ENCODE measurements at places on chromosomes 11 and 22.

DNA sequence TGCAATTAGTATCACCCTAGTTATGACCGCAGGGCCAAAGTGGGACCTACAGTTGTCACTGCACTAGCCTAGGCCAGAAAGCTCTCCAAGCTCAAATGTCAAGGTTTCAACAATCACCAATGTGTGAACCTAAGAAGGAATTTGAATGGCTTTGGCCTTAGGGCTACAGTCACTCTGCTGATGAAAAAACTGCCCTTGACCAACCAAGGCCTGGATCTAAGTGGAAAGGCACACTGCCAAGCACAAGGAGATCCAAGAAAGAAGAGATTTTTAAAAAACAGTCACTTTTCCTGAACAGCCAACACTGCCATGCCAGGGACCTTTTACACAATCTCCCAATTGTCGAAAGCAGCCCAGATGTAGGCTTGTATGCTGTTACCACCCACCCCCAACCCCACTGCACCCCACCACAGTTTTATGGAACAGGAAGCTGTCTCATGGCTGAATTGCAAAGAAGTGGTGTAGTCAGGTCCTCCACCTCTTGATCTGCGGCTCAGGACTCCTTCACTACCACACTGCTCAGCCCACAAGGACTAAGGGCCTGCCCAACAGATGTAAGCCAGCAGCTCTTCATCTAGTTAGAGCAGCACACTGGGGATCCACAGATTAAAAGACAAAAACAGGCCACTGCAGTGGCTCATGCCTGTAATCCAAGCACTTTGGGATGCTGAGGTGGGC, 32.9 kb downstream of the SMCO4 start:
- DNase-seq = no peak

DNA sequence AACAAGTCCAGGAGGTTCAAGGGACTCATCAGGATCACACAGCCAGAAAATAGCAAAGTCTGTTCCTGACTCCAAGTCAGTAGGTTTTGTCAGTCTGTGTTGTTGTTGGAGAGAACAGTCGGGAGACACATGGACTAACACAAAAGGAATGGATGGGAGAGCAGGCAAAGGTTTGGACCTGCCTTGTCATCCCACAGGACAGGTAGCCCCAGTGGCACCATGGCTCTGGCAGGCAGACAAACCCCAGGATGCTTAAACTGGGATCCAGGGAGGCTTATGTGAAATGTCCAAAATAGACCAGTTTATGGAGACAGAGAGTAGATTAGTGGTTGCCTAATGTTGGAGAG, 201.6 kb upstream of the NAV2 start:
- DNase-seq = no peak

DNA sequence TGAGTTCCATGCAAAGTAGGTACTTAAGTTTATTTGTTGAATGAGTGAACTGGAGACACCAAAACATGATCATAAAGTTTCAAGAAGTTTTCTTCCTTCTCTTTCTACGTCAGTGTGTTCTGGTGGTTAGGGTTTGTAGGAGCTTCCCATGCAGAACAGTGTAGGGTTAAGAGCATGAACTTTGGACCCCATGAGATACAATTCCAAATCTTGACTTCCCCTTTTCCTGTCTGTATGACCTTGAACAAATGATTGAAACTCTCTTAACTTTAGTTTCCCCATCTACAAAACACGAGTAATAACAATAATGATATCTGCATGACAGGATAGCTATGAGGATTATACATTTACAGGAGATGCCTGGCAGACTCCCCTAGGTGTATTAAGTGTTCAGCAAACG, 41.0 kb upstream of the TENM4 start:
- no peak for DNase-seq

DNA sequence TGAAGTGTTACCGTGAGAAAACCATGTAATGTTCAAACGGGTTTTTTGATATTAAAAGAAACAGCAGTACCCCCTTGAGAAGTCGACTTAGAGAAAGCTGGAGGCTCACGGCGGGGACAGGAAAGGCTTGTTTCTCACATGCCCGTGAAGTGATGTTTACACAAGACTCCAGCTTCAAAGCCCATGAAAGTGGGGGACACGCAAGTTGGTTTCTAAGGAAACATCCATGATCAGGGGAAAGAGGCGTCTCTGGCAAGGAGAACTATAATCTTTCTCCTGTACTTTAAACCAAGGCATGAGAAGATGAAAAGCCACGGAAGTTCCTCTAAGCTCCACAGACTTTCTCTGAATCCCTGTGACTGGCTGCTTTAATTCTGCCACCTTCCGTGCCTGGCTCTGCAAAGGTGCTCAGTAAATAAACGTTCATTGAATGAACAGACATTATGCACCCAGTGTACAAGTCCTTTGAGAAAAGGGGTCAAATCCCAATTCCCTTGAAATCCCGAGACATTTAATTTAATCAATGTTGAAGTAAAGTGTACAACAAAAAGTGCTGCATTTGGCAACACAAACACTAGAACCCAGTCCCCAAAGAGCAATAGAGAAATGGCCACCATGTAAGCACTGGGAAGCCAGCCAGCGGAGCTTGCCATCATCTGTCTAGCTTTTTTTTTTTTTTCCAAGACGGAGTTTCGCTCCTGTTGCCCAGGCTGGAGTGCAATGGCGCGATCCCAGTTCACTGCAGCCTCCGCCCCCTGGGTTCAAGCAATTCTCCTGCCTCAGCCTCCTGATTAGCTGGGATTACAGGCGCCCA, 58.7 kb downstream of the AHNAK start:
- DNase-seq = no peak

DNA sequence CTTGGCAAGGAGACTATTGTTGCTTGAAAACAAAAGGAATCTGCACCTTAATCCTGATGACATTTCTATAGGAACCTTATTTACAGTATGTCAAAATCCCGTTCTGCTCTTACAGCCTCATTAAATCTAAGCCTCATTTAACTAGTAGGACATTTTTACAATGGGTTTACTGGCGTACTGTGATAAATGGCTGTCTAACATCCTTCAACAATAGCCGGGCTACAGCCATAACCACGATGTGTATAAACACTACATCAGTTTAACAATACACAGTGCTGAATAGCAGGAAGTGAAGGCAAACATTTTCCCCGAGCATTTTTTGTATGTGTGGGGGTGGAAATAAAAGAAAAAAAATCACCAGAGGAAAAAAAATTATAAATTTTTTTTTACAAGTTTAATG, 131.2 kb downstream of the ARL14EP start:
- DNase-seq = no peak

- DNase-seq = no peak
Measured at GRCh38 chr11:115182282-115182955, 321.8 kb downstream of the CADM1 start.

DNA sequence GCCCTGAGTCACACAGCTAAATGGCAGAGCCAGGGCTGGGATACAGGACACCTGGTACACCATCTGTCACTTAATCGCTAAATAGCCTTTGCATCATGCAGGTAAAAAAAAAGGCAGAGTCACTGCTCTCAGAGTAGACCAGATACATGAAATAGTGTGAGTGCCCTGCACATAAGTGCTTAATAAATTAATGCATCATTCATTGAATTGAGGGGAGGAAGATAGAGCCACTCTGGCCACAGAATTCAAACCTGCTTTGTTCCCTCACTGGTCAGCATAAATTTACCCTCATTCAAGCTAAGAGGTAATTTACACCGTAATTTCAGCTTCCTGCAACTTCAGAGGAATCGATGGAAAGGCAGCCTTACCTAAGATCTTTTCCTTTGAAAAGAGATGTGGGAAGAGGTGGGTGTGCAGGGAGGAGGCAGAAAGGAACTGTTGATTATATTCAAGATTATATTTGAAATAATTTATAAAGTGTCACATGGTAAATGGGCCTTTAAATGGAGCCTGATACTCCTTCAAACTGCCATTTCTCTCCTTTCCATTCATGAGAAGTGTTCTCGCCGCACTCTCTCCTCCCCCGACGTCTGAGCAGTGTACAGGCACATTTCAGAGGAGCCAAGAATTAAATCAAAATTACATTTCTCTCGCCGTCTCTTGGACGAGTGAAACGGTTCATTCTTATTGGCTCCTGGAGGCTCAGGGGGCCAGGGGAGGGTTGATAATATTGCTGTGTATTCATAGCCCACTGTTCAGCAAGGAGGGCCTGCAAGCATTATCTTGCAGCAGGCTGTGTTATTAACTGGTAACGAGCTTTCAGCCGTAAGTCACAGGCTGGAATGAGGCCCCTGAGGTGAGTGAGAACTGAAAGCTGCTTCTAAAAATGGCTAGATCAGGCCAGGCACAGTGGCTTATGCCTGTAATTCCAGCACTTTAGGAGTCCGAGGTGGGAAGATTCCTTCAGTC, 52.2 kb upstream of the HMGXB4 start:
- no peak for DNase-seq

DNA sequence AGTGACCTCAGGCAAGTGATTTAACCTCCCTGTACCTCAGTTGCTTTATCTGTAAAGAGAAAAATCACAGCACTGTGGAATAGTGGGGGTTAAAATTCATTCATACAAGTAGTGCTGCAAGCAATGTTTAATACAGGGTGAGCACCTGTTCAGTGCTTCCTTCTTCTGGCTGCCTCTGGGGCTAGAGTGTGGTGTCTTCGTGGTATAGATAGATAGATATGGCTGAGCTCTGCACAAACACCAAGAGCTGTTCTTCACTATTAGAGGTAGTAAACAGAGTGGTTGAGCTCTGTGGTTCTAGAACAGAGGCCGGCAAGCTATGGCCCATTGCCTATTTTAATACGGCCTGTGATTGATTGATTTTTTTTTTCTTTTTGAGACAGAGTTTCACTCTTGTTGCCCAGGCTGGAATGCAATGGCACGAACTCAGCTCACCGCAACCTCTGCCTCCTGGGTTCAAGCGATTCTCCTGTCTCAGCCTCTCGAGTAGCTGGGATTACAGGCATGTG, 32.9 kb downstream of the LIMK2 start:
- DNase-seq = no peak

- no peak for DNase-seq
Measured at GRCh38 chr11:123195188-123196059, at the start of gene CLMP. Gene CLMP, minus strand, starts transcription at chr11:123195248. Its CDS starts 308 bp downstream, at chr11:123194940.

DNA sequence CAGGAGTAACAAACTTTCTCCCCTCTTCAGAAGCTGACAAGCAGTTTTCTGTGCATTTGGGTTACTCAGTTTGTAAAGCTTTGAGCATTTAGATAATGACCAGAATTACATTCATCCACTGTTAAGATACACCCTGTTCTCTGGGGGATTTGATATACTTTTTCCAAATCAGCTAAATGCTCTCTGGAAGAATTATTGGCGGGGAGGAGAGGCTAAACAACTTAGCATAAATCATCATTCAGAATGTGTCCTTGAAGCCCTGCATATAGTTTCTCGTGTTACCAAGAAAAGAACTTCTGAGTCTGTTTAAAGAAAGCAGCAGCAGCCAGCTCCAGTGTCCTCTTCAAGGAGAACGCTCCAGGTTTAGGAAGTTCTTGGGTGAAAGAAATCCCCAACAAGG, 54.9 kb upstream of the LDLRAD3 start:
- DNase-seq = no peak

Measured in stimulated activated CD8-positive, alpha-beta memory T cell treated with anti-CD3 and anti-CD28 coated beads, Interleukin-2, amount 100 ng/mL, for 48 hours (primary cell).